Testis (tissue), 5 donors: ENCODE measurements at places on chromosomes 3 and 15.

- no peak for DNase-seq
Measured at GRCh38 chr3:6516694-6517093, 344.2 kb upstream of the GRM7 start.

- DNase-seq, result peak; percentile 80
Measured at GRCh38 chr15:43133430-43134156, at the start of gene TMEM62. TMEM62 (plus strand) TSS chr15:43133586; CDS start chr15:43133803, 217 bp downstream.

DNA sequence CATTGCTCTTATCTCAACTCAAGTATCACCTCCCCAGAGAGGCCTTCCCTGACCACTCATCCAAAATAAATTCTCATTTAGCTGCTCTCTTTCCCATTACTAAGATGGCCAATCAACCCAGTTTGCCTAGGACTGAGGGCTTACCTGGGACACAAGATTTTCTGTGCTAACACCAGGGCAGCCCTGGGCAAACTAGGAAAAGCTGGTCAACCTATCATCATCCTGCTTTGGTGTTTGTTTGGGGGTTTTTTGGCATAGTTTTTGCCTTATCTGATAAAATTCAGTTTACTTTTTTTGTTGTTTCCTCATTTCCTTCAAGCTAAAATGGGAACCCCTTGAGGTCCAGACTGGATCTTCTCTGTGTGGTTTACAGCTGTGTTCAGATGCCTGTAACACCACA is 131.4 kb upstream of the NR2F2 start:
- no peak for DNase-seq

DNA sequence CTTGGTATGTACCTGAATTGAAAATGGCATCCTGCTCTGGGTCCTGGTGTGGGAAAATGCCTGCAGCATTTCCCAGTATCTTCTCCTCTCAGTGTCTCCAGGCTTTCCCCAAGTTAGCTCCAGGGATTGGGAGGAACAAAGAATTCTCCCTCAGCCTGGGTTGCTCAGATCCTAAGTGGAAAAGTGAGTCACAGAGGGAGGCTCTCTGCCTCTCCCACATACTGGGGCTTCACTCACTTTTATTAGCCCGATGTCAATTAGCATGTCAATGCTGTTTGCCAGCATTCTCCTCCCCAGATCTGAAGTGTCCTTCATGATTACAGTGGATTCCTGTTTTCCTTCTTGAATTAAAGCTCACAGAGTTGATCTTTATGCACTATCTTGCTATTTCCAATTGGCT is 655.0 kb downstream of the EPHA3 start:
- DNase-seq, result no peak

GRCh38 chr15:31452595-31453557 is 126.2 kb downstream of the KLF13 start:
- DNase-seq, result no peak

GRCh38 chr15:65772930-65773329 is 19.2 kb downstream of the DENND4A start:
- DNase-seq, result no peak

- no peak for DNase-seq
Measured at GRCh38 chr15:55475842-55476241, 32.2 kb downstream of the DNAAF4 start.

GRCh38 chr3:171416666-171417065 is 43.5 kb downstream of the TNIK start:
- no peak for DNase-seq

GRCh38 chr3:16866571-16866970 is 18.2 kb upstream of the PLCL2 start:
- DNase-seq, result no peak
